Stimulated activated CD4-positive, alpha-beta T cell treated with anti-CD3 and anti-CD28 coated beads, Interleukin-1b, Interleukin-23, amount 100 ng/mL, for 1 hour (primary cell): ENCODE measurements at places on chromosomes 1 and 21.

DNA sequence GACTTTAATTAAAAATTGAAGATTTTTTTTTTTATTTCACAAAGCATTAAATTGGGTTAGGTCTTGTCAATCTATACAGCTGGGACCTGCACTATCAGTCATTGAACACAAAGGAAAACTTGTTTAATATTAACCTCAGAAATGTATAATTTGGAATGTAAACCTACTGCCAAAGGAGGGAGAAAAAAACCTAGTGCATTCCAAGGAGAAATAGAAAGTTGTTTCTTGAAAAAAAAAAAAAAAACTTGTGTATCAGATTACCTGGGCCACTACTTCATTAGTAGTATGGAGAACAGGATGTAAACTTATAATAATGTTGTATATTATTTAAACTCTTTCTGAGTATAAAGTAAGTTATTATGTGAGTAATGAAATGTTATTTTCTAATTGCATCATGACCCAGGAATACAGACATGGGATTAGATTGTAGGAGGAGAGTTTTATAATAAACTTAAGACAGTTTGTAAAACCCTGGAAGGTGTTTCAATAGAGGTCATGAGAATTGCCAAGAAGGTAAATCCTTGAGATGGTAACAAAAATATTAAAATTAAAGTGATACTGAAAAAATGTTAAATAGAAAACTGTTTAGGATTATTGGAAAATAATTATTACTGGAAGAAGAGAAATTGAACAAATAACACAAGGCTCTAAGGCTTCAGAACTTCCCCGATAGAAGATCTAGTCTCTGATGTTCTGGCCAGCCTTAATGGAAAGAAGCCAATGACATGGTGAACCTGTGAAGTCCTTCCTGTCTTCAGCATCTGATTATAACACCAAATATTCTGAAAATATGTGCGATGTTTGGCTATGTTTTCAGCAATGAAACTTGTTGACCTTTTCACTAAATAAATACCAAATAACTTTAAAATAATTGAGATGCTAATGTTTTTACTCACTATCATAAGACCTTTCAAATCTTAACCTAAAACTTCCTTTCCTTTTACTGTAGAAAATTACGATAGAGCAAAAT is 412.8 kb upstream of the LYPLAL1 start:
- no peak for DNase-seq

- DNase-seq: no peak
These were observed 39.1 kb upstream of the CDC42BPA start for GRCh38 chr1:227357171-227357926.

- no peak for DNase-seq
These were observed 6.0 kb upstream of the BCL10 start for GRCh38 chr1:85282424-85282823.

DNA sequence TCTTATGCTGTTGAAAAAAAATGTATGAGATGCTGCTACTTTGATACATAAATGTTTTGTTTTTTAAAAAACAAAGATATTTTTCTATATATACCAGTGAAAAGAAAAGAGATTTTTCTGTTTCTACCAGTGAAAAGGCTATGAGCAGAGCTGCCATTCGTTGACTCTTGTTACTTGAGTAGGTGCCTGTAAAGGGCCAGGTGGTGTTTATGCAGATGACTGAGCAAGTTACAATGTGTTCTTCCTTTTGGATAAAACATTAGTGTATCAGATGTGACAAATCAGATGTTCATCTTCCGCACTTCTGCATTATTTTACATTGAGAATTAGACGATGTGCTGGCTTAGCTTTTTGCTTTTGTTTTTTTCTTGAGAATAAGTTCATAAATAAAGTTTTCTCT is 45.4 kb downstream of the BARHL2 start:
- DNase-seq: no peak

DNA sequence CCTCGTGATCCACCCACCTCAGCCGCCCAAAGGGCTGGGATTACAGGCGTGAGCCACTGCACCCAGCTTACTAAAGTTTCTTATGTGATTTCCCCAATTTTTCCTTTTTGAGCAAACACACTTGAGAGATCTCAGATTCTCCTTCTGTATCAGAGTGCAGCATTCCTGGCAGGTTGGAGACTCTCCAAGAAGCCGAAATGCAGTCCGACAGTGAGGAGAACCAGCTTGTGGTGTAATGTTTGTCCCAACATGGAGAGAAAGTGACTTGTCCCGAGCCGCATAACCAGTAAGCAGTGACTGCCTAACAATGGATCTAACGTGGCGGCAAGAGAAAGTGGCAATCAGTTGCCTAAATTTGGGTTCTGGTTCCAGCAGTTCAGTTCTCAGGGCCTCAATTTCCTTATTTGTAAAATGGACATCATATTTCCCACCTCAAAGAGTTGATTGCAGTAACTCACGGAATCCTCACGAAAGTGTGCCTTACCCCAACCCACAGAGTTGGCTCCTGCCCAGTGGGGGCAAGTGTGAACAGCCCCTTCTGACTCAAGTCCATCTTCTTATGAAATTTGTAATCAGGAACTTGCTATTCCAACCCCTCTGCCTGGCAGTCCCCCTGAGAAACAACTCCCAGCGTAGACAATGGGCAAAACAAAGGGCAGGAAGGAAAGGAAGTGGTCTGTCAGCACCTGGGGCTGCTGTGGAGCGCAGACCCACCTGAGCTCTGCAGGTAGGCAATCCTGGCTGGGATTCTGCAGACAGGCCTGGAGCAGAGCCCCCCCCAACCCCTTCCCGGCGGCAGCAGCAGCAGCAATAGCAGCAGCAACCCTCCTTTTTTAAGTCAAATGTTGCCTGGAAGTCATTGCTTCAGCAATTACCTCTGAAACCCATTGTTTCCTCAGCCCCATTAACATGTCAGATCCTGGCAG is 223.6 kb upstream of the POU3F1 start:
- DNase-seq: no peak

DNA sequence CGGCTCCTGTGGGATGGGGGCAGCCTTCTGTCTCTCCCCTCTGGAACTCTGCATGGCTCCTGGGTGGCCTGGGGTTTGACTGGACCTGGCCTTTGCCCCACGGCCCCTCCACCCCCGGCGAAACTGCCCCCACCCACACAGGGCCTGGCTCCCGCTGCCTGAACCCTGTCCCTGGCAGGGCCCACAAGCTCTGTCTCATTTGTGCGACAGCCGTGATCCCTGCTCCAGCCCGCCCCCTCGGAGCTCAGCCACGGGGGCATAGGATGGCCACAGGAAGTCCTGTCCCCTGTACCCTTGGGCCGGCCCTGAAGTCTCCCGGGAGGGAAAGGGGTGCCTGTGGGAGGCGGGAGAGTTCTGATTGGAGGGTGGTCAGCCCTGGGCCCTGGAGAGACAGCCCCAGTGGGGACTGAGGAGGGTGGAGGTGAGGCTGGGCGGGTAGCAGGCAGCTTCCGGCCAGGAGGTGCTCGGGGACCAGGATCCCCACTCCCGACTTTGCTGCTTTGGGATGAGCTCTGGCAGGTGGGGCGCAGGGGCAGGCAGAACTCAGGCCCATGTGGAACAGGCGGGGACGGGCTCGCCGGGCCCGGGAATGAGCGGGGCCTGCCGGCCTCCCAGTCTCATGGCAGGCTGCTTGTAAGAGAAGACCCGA is 45.1 kb downstream of the SLX9 start:
- no peak for DNase-seq

GRCh38 chr1:66396212-66396890 is 137.6 kb upstream of the SGIP1 start:
- DNase-seq: no peak

GRCh38 chr1:184075055-184076029 is 23.8 kb downstream of the TSEN15 start:
- DNase-seq: no peak

- DNase-seq: no peak
These were observed 1.1 kb upstream of the ST6GALNAC3 start for GRCh38 chr1:76073481-76073880.

- DNase-seq: no peak
These were observed 56.0 kb upstream of the GCLM start for GRCh38 chr1:93965256-93965655.

- no peak for DNase-seq
These were observed 288.5 kb upstream of the SNX7 start for GRCh38 chr1:98373056-98373455.

DNA sequence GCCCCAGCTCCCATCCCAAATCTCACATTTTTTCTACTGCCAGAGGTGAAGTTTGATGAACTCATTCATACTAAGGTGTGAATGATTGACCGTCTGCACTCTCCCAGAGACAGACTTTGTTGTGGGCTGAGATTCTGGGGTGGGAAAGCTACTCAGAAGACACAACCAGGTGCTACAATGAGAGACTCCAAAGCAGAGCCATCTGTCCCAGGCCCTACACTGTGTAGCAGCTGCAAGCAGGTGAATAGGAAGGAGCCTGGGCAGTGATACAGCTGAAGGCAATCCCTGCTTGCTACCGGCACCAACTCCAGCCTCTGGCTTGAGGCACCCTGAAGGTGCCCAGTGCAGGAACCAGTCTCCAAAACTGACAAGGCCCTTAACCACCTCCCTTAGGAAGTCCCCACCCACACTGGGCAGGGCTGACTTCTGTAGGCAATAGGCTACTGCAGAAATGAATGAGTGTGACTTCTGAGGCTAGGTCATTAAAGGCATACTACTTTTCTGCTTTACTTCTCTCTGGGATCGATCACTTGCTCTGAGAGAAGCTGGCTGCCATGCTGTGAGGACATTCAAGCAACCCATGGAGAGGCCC is 79.7 kb upstream of the RUNX3 start:
- no peak for DNase-seq

GRCh38 chr1:225695578-225696337 is 42.8 kb upstream of the ENAH start:
- no peak for DNase-seq

- no peak for DNase-seq
These were observed 61.7 kb downstream of the TSEN15 start for GRCh38 chr1:184113251-184113650.

DNA sequence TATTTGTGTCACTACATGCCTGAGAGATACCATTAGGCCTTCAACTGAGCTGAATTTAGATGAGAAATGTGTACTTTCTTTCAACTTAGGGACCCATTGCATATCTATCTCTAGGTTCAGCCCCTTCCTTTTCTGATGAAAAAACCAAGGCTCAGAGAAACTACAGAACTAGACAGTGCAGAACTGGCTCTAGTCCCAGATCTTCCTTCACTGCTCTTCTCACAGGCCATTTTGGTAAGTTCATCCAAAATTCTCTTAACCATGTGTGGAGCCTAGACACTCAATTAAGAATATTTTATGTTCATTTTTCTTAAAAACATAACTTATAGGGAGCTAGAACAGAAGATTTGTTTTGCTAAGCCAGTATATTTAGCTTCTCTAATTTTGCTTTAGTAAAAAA is 128.9 kb downstream of the ASTN1 start:
- no peak for DNase-seq

DNA sequence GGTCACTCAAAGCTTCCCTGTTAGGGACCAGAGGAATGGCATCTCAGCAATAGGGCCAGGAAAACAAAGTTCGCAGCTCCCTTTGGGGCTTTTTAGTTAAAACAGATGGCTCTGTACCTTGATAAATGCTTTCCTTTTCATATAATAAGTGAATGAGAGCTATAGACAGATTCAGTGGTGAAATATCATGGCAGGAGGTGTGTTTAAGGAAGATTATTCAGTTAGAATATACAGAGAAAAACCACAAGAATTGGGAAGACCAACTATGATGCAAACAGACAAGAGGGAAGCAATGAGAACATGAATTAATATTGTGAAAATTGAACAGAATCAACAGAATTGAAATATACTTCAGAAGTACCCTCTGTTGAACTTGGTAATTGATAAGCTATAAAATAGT is 379.4 kb downstream of the PLPP3 start:
- DNase-seq: no peak

DNA sequence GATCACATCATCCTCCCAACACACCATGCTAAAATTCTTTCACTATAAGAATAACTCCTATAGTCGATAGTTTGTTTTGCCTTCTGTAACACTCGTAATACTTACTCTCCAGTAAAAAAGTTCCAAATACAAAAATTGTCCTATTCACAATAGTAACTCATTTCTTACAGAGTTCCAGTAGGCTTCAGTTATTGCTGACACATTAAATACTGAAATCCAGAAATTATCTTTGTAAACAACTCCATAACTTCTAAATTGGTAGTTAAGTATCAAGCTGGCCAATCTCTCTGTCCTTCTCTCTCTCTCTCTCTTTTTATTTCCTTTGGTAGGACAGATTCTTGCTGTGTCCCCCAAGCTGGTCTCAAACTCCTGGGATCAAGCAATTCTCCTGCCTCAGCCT is 49.6 kb upstream of the FOXD3 start:
- no peak for DNase-seq

DNA sequence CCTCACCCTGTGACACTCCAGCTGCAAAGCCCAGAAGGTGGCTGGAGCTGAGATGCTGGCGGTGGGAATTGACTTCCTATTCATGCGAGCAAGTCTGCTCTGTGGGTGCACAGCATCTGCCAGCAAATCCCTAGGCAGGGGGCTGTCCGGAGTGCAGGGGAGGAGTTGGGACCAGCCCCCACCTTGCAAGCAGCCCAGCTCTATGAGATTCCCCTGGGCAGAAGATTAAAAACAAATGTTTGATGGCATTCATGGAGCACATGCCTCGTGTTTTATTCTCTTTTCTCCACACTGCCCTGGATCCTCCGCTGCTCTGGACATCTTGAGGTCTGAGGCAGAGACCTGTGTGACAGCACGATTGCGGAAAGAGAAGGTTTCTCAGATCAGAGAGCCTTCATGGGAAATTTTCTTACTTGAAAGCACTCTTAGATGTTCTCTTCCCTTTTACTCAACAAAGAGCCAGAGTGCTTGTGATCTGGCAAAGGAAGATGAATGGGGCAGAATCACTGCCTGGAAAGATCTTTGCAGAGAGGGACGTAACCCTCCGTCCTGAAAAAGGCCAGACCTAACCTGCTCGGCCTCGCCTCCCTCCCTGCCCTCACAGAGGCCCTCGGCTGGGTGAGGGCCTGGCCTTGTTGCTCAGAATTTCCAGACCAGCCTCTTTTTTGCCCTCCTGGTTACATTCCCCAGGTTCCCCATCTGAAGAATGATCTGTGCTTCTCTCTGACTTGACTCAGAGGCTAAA is 597.1 kb downstream of the KIF26B start:
- DNase-seq: no peak

DNA sequence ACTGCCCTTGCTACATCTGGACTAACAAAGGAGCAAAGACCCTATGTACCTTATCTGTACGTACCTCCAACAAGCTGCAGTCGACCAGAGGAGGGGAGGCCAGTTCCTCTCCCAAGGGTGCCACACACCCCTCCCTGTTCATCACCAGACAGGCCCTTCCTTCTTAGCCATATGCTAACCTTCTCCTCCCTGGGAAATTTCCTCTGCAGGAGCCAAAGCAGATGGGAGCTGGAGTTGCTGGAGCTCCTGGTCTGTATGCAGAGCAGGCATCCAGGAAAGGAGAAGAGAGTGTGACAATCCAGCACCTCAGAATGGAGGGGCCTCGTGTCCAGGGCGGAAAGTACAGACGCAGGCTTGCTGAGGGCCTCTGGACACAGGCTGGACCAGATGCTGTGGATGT is 48.5 kb downstream of the C8B start:
- no peak for DNase-seq

- DNase-seq: no peak
These were observed 28.7 kb downstream of the MRPL37 start for GRCh38 chr1:54228638-54229079.

DNA sequence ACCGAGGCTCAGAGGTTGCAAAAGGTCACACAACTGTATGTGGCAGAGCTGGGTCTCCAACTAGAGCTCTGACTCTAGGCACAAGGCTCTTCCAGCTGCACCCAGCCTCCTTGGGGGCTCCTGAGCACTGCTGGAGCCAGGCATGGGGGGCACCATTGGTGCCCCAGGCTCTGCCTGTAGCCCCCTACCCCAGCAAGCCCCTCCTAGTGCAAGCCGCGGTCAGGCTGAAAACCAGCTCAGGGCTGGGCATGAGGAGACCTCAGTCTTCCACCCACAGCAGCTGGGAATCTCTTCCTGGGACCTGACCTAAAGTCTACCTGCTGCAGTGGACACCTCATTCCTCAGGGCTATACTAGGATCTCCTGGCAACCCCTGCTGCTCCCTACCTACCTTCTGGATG is 14.6 kb downstream of the TNNT2 start:
- no peak for DNase-seq
